Activated CD8-positive, alpha-beta memory T cell treated with anti-CD3 and anti-CD28 coated beads for 1 hour (primary cell): ENCODE measurements at places on chromosomes 3 and 15.

DNA sequence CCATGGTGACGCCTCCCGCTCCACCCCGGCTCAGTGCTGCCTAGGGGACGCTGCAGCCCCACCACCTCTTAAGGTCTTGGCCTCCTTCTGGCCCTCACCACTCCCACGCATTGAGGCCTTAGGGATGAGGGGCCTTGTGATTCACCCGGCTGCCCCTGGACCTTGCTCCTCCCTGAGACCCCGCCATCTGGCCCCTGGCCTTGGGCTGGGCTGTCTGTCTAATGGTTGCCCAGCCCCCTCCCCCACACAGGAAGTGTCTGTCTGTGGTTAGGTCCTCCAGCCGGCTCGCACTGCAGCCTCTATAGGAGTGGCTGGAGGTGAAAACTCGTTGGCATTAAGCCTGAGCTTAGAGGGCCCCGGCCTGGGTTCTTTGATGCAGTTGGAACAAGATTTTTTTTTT is 21.5 kb upstream of the MTHFS start:
- DNase-seq, result no peak

- DNase-seq, result no peak
Measured at GRCh38 chr3:101387351-101387750, 67.0 kb upstream of the IMPG2 start.

GRCh38 chr3:156507285-156507684 is 47.6 kb downstream of the SSR3 start:
- DNase-seq, result no peak

- no peak for DNase-seq
Measured at GRCh38 chr3:121690777-121691405, 30.2 kb upstream of the HCLS1 start.

DNA sequence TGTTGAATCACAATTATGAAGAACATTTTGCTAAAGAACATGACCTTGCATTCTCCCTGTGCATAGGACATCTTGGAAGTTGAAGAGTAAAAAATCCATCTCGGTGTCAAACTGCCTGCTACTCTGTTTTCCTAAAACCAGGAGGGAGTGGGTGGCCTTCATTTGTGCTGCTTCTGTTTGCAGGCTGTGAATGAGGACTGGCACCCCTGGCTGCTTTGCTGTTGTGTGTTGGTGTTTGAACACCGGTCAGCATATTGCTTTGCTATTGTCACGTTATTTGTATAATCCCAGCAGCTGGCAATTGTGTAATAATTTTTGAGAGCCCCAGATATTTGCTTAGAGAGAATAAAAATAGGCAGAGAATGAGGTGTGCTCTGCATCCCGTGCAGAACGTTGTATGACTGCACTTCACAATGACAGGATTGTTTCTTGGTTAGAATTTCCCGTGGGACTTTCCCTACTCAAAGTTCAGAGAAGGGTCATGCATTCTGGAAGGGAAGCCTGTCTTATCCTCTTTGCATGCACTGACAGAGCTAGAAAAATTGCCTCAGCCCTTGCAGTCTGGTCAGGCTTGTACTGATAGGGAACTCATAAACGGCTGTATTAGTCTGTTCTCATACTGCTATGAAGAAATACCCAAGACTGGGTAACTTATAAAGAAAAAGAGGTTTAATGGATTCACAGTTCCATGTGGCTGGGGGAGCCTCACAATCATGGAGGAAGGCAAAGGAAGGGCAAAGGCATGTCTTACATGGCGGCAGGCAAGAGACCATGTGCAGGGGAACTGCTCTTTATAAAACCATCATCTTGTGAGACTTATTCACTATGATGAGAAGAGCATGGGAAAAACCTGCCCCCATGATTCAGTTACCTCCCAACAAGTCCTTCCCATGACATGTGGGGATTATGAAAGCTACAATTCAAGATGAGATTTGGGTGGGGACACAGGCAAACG is 16.3 kb downstream of the SV2B start:
- DNase-seq, result no peak
